ENCODE measurements at places on chromosomes 4 and X. TPM values are rescaled to one million over a fixed set of nuclear protein-coding genes. Genes with fewer than 3 reads are reported as not detected.

CLCN4 gene
- total RNA-seq: 2.1 TPM

FGFBP2 gene
- not detected for total RNA-seq

- no peak overlapping the region for H3K27ac ChIP-seq
- H3K27me3 ChIP-seq: no peaks in the 10 kb centered on the region
- no peaks in the 10 kb centered on the region for H3K36me3 ChIP-seq
- no peak overlapping the region for H3K4me3 ChIP-seq
- H3K4me1 ChIP-seq: no peaks in the 10 kb centered on the region
- DNase-seq: no peak
These were observed 37.9 kb upstream of the MXRA5 start for GRCh38 chrX:3384327-3384726.

- H3K27ac ChIP-seq: no peak overlapping the region
- no peaks in the 10 kb centered on the region for H3K36me3 ChIP-seq
- no peak for DNase-seq
- no peaks in the 10 kb centered on the region for H3K27me3 ChIP-seq
- no peaks in the 10 kb centered on the region for H3K4me1 ChIP-seq
These were observed 148.9 kb downstream of the SOX3 start for GRCh38 chrX:140355922-140356321.

DNA sequence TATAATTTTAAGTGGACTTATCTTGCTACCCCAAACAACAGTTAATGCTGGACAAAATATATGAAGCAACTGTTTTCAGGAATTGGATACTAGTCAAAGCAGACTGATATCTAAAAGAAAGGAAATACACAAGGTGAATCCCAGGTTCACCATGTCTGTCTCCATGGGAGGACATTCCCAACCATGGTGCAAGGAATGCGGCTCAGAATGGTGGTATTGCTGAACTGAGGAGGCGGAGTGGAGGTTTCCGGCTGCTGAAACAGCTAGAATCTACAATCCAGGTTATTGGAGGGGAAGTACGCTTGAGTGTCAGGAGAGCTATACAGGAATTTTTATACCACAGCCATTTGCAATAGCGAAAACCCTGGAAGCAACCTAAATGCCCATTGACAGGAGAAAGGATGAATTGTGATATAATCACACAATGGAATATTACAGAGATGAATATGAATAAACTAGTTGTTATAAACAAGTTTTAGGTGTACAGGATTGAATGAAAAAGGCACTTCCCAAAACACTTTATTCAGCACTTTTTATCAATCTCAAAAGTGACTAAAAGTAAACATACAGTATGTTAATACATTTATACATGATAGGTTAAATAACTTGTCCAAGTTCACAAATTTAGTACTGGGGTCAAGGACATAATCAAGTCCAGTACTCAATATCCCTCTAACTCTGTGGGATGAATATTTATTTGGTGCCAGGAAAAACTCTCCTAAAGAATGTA, 9.0 kb downstream of the HMGB2 start:
- DNase-seq: no peak
- no peaks in the 10 kb centered on the region for H3K27me3 ChIP-seq
- no peak overlapping the region for H3K4me3 ChIP-seq
- H3K4me1 ChIP-seq: no peaks in the 10 kb centered on the region
- peaks cover 5% of the 10 kb centered on the region for H3K36me3 ChIP-seq
- H3K27ac ChIP-seq: no peak overlapping the region

- no peaks in the 10 kb centered on the region for H3K27me3 ChIP-seq
- H3K4me1 ChIP-seq: no peaks in the 10 kb centered on the region
- H3K36me3 ChIP-seq: no peaks in the 10 kb centered on the region
- H3K4me3 ChIP-seq: no peak overlapping the region
These were observed 94.1 kb upstream of the HPRT1 start for GRCh38 chrX:134365904-134366303.

P2RY10 gene
- not detected for total RNA-seq

SULT1E1 gene
- total RNA-seq: not detected

- H3K4me3 ChIP-seq: no peak overlapping the region
- no peaks in the 10 kb centered on the region for H3K36me3 ChIP-seq
- no peak for DNase-seq
- H3K4me1 ChIP-seq: no peaks in the 10 kb centered on the region
These were observed 50.8 kb upstream of the SMARCAD1 start for GRCh38 chr4:94156826-94157225.

RIBC1 gene
- 0.77 TPM for total RNA-seq

Measured in fibroblast of lung (primary cell).